A549 treated with Hydrocortisone at 1 μM for 4 hours (cell line): ENCODE measurements at places on chromosomes 4 and X. TPM values are rescaled to one million over a fixed set of nuclear protein-coding genes. Genes with fewer than 3 reads are reported as not detected.

Gene HOPX
- total RNA-seq = not detected in 5 replicates

Gene CXorf66
- not detected in 5 replicates for total RNA-seq

Gene LEF1
- 0.08 to 0.24 TPM (median 0.16 TPM) in 4 of 5 replicates, not detected in the other for total RNA-seq

Gene MAML3
- 11.6 to 16.7 TPM (median 13.6 TPM) in 5 replicates for total RNA-seq

Gene HTR2C
- not detected in 5 replicates for total RNA-seq

Gene CXCL5
- 27.5 to 37.7 TPM (median 31.5 TPM) in 5 replicates for total RNA-seq

Gene TMEM271
- not detected in 5 replicates for total RNA-seq

Gene SUPT20HL1
- not detected in 5 replicates for total RNA-seq

Gene CCKAR
- not detected in 5 replicates for total RNA-seq

Gene RHOXF2B
- total RNA-seq = not detected in 5 replicates

Gene SLC2A9
- 0.31 to 0.69 TPM (median 0.59 TPM) in 5 replicates for total RNA-seq

Gene QDPR
- total RNA-seq = 46.0 to 53.3 TPM (median 48.2 TPM) in 5 replicates

Gene DDX53
- not detected in 5 replicates for total RNA-seq

Gene IBSP
- total RNA-seq = not detected in 5 replicates

Gene GAGE12E
- total RNA-seq = not detected in 5 replicates

Gene GIMD1
- not detected in 5 replicates for total RNA-seq

Gene RPS6KA6
- total RNA-seq = 4.5 to 7.1 TPM (median 5.5 TPM) in 5 replicates

Gene STATH
- total RNA-seq = not detected in 5 replicates

Gene GSX2
- 0.08 TPM in 1 of 5 replicates, not detected in the others for total RNA-seq

Gene SLC7A11
- total RNA-seq = 16.0 to 23.1 TPM (median 17.5 TPM) in 5 replicates

Gene WDFY3
- total RNA-seq = 5.7 to 11.1 TPM (median 7.3 TPM) in 5 replicates

Gene TMEM154
- total RNA-seq = 0.02 to 0.29 TPM (median 0.14 TPM) in 5 replicates

Gene MYOZ2
- total RNA-seq = not detected in 5 replicates

Gene WNK3
- total RNA-seq = 0.01 to 0.08 TPM (median 0.05 TPM) in 5 replicates

Gene VEGFD
- 0.10 to 0.41 TPM (median 0.26 TPM) in 5 replicates for total RNA-seq

Gene NKX1-1
- total RNA-seq = not detected in 5 replicates

Gene SLC4A4
- 1.0 to 1.9 TPM (median 1.3 TPM) in 5 replicates for total RNA-seq

Gene DNAAF6
- not detected in 5 replicates for total RNA-seq

Gene XAGE1B
- 193 to 247 TPM (median 207 TPM) in 5 replicates for total RNA-seq

Gene ZCCHC12
- 0.15 to 0.30 TPM (median 0.17 TPM) in 5 replicates for total RNA-seq

Gene GPM6B
- total RNA-seq = 0.07 to 0.20 TPM (median 0.14 TPM) in 5 replicates

Gene RASSF6
- total RNA-seq = 0.75 to 1.0 TPM (median 0.85 TPM) in 5 replicates

Gene SYP
- 2.5 to 2.9 TPM (median 2.8 TPM) in 5 replicates for total RNA-seq

Gene ZFP42
- 0.03 TPM in 1 of 5 replicates, not detected in the others for total RNA-seq

Gene DCLK2
- total RNA-seq = 8.2 to 10.1 TPM (median 8.6 TPM) in 5 replicates

Gene FAAH2
- total RNA-seq = 0.06 to 0.16 TPM (median 0.11 TPM) in 4 of 5 replicates, not detected in the other

Gene CD40LG
- not detected in 5 replicates for total RNA-seq

Gene SHOX
- not detected in 5 replicates for total RNA-seq

Gene JCHAIN
- 0.20 to 0.33 TPM (median 0.20 TPM) in 4 of 5 replicates, not detected in the other for total RNA-seq

Gene SPP1
- 136 to 194 TPM (median 162 TPM) in 5 replicates for total RNA-seq

Gene UCHL1
- total RNA-seq = 924 to 986 TPM (median 958 TPM) in 5 replicates

Gene MEPE
- total RNA-seq = not detected in 5 replicates

Gene MID1
- 26.4 to 32.2 TPM (median 30.6 TPM) in 5 replicates for total RNA-seq
